NCI-H2171 (cell line): ENCODE measurements at places on chromosomes 5 and 9.

DNA sequence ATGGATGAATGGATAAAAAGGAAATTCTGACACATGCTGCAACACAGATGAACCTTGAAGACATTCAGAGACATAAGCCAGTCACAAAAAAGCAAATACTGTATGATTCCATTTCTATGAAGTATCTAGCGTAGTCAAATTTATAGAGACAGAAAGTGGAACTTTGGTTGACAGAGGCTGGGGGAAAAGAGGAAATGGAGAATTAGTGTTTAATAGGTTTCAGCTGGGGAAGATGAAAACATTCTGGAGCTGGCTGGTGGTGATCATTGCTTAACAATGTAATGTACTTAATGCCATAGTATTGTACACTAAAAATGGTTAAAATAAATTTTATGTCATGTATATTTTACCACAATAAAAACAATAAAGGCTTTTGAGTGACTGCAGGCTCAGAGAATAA, 24.2 kb downstream of the PPIC start:
- no peak for DNase-seq

DNA sequence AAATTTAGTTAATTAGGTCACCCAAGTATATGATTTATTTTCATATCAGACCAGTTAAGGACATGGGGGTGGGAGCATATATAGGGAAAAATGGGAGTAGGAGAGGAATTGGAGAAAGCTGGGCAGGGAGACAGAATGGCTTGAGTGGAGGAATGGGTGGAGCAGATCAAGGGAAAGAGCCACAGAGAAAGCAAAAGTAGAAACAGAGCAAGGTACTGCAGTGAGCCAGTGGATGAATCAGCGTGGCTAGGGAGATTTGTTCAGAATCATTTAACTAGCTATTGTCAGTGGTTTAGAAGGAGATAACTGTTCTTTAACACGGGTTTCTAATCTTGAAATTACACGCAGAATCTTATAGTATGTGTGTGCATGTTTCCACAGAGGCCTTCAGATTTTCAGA, 37.4 kb downstream of the SNX24 start:
- no peak for DNase-seq

DNA sequence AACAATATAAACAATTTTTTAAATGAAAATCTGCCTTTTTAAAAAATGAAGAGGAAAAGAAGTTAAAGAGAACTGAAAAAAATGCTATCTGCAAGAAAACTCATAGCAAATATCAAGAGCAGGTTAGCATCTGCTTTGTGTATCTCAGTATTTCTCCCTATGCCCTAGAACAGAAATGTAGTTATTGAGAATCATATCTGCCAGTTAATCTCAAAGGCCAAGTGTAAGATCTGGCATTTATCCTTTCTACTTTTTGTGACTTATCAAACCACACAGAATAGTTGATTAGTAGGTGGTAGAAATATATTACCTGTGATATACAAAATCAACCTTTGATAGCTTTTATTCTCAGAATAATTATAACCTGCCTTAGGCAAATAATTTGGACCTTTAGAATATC, 1699.8 kb downstream of the EFNA5 start:
- no peak for DNase-seq

GRCh38 chr9:136182420-136182787, 22.5 kb downstream of the LHX3 start:
- no peak for DNase-seq

DNA sequence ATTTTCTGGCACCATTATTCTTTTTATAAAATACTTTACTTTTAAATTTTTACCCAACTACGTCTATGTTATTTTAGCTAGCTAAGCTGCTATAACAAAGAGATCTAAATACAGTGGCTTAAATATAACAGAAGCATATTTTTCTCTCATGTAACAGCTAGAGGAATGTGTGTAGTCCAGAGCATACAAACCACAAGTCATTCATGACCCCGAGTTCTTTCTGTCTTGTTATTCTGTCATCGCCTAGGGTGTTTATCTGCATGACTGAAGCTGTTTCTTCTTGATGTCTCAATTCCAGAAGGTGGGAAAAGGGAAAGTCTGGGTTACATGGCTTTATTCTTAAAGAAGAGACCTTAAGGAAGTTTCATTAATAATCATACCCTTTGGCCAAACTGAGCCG, 136.9 kb upstream of the RFX3 start:
- no peak for DNase-seq

DNA sequence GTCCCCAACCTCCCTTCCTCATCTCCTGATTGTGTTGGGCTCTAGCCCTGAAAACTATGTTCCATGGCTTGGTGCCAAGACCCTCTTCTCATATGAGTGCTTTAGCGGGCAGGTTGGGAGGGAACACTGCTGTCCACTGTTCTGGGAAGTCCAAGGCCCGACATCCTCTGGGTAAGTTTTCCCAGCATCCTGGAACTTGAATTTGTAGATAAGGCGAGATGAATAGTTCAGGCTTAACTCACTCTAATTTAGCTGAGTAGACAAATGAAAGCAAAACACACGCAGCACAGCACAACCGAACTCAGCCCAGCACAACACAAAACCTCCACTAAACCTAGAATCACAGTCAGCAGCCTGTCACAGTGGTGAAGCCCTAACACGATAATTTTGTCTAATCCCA, 95.3 kb upstream of the SLC28A3 start:
- DNase-seq, result no peak

DNA sequence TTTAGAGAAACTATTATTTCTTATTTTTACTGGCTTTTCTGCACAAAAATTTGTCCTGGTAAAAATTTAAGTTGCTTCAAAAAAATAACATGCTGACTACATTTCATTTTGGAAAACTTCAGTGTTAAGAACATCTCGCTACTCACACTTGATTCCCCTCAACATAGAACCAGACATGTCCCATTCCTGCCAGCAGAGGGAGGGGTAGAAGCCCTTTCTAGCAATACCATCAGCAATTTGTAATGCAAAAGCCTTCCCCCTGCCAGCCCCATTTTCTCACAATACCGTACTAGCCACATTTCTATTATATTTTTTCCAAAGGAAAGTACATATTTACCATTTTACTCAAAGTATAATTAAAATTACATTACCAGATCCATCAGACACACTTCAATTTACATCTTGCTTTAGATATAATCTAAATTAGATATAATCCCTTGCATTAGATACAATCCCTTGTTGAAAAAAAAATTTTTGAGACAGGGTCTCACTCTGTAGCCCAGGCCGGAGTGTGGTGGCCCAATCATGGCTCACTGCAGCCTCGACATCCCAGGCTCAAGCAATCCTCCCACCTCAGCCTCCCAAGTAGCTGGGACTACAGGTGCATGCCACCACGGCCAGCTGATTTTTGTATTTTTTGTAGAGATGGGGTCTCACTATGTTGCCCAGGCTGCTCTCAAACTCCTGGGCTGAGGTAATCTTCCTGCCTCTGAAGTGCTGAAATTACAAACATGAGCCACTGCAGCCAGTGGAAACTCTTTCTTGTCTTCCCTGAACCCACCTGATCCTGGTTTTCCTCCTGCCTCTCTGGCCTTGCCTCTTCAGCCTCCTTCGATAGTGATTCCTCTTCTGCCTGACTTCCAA, 39.6 kb upstream of the IDNK start:
- DNase-seq, result peak; percentile 14

- DNase-seq, result no peak
Measured at GRCh38 chr9:78021697-78022096, 9.9 kb downstream of the GNAQ start.

DNA sequence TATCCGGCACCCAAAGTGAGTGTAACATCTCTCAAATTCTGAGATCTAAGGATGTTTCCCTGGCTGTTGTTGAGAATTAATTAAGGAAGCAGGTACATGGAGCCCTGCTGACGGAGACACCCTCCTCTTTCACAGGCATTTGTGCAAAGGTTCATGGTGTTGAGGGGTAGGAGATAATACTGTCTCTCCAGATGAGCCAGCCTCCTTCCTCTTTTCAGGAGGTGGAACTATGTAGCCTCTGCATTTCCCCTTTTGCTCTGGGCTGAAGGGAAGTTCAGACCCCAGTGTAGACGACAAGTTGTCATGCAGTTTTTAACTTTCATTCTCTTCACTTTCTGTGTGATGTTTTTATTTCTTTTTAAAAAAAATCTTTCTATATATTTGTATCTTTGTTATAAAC, 107.5 kb downstream of the GALNT10 start:
- DNase-seq, result no peak

DNA sequence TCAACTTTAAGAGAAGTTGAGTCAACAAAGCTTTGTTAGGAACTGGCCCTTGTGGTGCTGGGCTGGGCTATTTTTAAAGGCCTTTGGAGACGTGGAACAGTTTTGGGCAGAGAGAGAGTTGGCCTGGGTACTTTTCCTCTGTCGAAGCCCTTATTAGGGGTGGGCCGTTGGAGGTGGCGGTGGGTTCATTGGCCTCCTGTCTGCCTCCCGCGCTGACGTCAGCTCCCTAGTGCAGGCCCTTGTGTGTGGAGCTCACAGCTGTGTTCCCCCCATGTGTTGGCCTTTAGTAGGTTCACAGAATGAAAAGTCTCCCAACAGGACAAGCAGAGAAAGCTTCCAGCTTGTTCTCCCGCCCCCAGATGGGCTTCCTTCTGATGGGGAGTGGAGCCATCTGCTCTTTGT, 2.7 kb downstream of the NCS1 start:
- DNase-seq, result no peak

DNA sequence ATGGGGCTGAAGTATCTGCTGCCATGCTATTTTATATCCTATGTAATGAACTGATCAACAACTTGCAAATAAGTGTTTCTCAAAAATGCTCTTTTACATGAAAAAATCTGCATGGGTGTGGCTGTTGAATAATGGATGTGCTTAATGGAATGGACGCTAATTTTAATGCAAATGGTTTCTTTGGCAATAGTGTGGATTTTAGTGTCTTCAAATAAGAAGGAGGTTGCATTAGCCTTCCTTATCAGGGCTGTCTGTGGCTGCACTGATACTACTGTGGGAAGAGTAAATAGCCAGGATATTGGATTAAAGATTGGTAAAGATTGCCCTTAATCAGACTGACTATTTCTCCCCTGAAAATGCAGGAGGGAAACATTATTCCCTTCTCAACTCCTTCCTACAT, 121.9 kb upstream of the STK32A start:
- no peak for DNase-seq

DNA sequence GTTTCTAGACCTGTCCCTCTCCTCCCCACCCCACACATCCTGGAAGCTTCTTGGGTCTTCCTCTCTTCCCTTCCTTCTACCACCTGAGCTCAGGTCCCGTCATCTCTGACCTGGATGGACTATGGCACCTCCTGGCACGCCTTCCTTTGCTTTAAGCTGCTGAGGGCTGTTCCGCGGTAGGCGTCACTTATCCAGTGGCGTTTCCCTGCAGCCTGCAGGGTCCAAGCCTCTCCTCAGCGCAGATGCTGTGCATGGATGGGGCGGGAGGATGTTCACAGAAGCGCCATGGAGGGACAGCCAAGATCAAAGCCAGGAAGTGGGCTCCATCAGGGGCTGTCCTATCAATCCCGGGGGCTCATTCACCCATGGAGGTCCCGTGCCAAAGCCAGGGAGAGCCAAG, 23.8 kb upstream of the CNOT6 start:
- DNase-seq, result no peak

- no peak for DNase-seq
Measured at GRCh38 chr9:91639054-91639453, 215.4 kb upstream of the NFIL3 start.

- DNase-seq, result no peak
Measured at GRCh38 chr9:19465586-19466279, 56.9 kb downstream of the ACER2 start.

GRCh38 chr5:159992566-159992965, 16.4 kb upstream of the TTC1 start:
- no peak for DNase-seq
